ENCODE measurements at places on chromosomes 6 and 20. TPM values are rescaled to one million over a fixed set of nuclear protein-coding genes. Genes with fewer than 3 reads are reported as not detected.
A peak's percentile ranks its signal among the peaks of the same experiment; 100 is the strongest.

DNA sequence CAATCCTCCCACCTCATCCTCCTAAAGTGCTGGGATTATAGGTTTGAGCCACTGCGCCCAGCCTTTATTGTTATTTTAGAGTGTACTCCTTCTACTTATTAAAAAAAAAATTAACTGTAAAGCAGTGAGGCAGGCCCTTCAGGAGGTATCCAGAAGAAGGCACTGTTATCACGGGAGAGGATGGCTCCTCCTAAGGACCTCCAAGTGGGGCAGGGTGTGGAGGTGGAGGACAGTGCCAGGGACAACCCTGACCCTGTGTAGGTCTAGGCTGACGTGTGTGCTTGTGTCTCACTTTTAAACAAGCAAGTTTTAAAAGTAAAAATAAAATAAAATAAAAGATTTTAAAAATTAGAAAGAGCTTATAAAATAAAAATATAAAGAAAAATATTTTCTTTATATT is 23.7 kb upstream of the TAF4 start:
- H3K4me3 ChIP-seq, result no peak overlapping the region
- H3K36me3 ChIP-seq, result no peaks in the 10 kb centered on the region
- no peak for DNase-seq
- H3K4me1 ChIP-seq, result no peaks in the 10 kb centered on the region

DNA sequence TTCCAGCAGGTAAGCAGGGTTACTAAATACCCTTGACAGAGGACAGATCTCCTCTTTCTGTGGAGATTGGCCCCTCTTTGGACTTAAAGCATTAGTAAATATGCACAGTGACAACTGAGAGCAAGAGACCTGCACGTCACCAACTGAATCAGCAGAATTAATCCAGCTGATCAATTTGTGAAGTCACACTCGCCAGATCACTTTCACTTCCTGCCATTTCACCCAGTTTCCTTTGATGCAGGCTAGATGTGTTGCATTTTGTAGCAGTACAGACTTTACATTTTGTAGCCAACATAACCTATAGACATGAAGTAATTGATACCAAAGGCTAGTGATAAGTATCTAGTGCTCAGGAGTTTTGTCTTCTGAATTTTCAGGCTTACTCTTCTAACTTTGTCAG is 11.9 kb downstream of the SYNE1 start:
- no peak overlapping the region for H3K27ac ChIP-seq
- H3K27me3 ChIP-seq, result no peaks in the 10 kb centered on the region
- H3K36me3 ChIP-seq, result no peaks in the 10 kb centered on the region
- no peak overlapping the region for H3K4me3 ChIP-seq

GRCh38 chr20:47531458-47531857 is 29.8 kb downstream of the NCOA3 start:
- no peaks in the 10 kb centered on the region for H3K36me3 ChIP-seq
- no peak overlapping the region for H3K27ac ChIP-seq
- no peak overlapping the region for H3K4me3 ChIP-seq
- peaks cover 10% of the 10 kb centered on the region for H3K4me1 ChIP-seq

- no peak for DNase-seq
- no peaks in the 10 kb centered on the region for H3K27me3 ChIP-seq
- H3K4me3 ChIP-seq, result no peak overlapping the region
- H3K4me1 ChIP-seq, result no peaks in the 10 kb centered on the region
- H3K27ac ChIP-seq, result no peak overlapping the region
Observed at GRCh38 chr6:163094881-163095280, 319.6 kb upstream of the QKI start.

DNA sequence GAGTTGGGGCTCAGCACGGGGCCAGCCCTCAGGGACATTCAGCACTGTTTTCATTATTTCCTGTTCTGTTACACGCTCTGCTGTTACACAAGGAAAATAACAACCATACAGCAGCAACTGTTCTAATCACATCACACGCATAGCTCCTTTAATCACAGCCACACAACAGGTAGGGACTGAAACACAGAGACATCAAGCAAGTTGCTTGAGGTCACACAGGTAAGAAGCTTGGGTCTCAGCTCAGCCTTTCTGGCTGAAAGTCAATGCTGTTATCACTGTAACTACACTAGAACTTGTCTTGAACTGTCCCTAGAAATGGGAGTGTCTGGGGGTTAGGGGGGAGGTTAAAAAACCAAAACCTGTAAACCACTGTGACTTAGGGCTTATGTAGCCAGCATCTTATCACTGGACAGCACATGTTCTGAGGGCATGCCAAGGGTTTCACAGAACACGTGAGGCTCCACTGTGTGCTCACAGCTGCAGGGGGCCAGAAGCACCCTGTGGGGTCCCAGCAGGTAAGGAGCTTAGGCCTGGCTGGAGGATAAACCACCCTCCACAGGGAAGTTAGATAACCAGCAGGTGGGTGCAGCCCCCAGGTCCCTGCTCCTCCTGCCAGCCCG is 146.0 kb downstream of the EYA2 start:
- H3K4me1 ChIP-seq, result no peaks in the 10 kb centered on the region
- no peaks in the 10 kb centered on the region for H3K36me3 ChIP-seq
- H3K27me3 ChIP-seq, result no peaks in the 10 kb centered on the region
- no peak overlapping the region for H3K27ac ChIP-seq
- H3K4me3 ChIP-seq, result no peak overlapping the region

GRCh38 chr20:60108397-60108796 is 150.2 kb downstream of the CDH26 start:
- no peak for DNase-seq
- no peaks in the 10 kb centered on the region for H3K27me3 ChIP-seq
- no peak overlapping the region for H3K4me3 ChIP-seq

GRCh38 chr6:85684133-85684808 is 41.6 kb upstream of the SYNCRIP start:
- no peaks in the 10 kb centered on the region for H3K27me3 ChIP-seq
- peak overlapping the region; percentile 57 for H3K4me3 ChIP-seq
- peaks cover 10% of the 10 kb centered on the region for H3K4me1 ChIP-seq
- peak overlapping the region; percentile 67 for H3K27ac ChIP-seq

DNA sequence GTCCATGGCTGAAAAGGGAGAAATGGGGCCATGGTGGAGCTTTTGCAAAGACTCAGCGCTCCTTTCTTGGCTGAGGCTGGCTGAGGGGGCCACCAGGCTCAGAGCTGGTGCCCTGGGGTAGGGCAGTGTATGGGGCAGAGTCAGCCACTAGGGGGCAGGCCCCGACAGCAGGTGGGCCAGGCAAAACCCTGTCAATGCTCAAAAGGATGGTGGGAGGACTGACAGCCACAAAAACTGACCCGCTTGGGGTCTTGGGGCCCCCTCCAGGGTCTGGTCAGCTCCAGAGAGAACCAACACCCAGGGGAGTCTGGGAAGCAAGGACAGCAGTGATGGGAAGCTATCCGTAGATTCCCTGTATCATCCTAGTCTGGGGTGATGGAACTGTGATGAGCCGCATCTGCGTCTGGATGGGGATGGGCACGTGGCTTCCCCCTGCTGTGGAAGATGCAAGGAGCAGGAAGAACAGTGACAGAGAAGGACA is 306.9 kb downstream of the DHX35 start:
- H3K4me3 ChIP-seq, result no peak overlapping the region
- H3K27me3 ChIP-seq, result no peaks in the 10 kb centered on the region
- no peak overlapping the region for H3K27ac ChIP-seq

DNA sequence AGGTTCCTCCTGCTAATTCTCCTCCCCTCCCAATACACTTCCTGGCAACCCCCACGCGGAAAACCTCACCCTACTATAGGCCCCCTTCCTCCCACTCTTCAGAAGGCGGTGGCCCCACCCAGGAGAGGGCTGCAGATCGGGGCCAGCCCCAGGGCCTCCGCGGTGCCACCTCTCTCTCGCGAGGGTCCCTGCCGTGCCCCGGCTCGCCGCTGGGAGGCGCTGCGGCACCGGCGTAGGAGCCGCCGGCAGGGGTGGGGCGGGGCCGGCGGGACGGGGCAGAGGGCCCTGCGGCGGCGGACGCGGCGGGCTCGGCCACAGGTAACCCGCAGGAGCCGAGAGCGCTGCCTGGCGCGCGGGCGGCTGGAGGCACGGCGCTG is at the start of gene ANKRD6:
Gene ANKRD6, plus strand, starts transcription at position 278 of the 377 bp plus-strand sequence. CDS start 133,825 bp downstream, outside the sequence.
- peak; percentile 80 for DNase-seq
- no peaks in the 10 kb centered on the region for H3K36me3 ChIP-seq
- H3K27ac ChIP-seq, result no peak within 1 kb of the TSS
- no peaks in the 10 kb centered on the region for H3K4me1 ChIP-seq
- H3K27me3 ChIP-seq, result peaks cover 3% of the 10 kb centered on the region
- peak within 1 kb of the TSS; percentile 88 for H3K4me3 ChIP-seq

DNA sequence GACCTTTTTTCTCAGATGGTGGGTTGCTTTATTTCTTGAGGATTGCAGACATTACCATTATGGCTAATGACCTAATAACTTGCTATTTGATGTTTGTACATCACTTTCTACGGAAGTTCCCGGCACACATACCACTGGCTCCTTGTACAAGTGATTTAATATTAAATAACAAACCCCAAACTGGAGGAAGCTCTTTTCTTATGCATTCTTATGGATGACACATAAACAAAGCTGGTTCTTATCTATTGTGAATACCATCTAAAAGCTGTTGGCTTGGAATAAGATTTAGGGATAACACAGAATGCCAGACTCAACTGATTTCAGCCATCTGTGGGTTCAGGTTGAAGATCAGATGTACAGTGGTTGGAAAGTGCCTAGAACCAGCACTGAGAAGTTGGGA is 272.6 kb downstream of the TSHZ2 start:
- H3K27me3 ChIP-seq, result no peaks in the 10 kb centered on the region
- H3K27ac ChIP-seq, result no peak overlapping the region
- DNase-seq, result no peak
- H3K36me3 ChIP-seq, result no peaks in the 10 kb centered on the region
- no peaks in the 10 kb centered on the region for H3K4me1 ChIP-seq
- no peak overlapping the region for H3K4me3 ChIP-seq

DNA sequence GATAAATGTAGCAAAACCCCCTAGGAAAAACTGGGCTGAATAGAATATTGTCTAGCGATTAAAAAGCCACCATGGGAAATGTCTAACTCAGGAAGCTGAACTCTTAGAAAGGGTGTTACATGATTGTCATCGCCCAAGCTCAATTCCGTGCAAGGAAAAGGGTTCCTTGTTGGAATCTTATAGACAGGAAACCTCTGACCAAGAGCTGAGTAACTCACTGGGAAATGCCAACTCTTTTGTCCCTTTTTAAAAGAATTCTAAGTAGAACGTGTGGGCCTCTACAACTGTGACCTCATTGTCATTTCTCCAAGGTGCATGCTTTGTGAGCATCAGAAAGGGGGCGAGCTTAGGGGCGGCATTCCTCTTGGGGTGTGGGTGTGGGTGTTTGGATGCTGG is 88.1 kb downstream of the SYNJ2 start:
- no peaks in the 10 kb centered on the region for H3K36me3 ChIP-seq
- no peaks in the 10 kb centered on the region for H3K27me3 ChIP-seq
- H3K27ac ChIP-seq, result no peak overlapping the region
- no peak overlapping the region for H3K4me3 ChIP-seq
- H3K4me1 ChIP-seq, result peaks cover 8% of the 10 kb centered on the region

DNA sequence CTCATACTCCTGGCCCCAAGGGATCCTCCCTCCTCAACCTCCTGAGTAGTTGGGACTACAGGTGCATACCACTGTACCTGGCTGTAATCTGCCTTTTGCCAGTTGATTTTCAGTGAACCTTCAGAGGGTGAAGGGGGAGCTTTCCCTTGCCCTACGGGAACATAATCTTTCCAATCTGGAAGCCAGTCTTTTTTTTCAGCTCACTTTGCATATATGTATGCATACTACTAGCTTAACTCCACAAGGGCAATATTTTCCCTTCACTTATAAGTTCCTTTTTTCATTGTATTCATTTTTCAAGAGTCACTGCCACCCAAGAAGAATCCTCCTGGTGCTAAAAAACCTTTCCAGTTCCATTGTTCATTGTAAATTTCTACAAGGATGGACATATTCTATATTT is 53.4 kb upstream of the GCM1 start:
- no peaks in the 10 kb centered on the region for H3K27me3 ChIP-seq
- no peak overlapping the region for H3K27ac ChIP-seq
- H3K36me3 ChIP-seq, result no peaks in the 10 kb centered on the region

DNA sequence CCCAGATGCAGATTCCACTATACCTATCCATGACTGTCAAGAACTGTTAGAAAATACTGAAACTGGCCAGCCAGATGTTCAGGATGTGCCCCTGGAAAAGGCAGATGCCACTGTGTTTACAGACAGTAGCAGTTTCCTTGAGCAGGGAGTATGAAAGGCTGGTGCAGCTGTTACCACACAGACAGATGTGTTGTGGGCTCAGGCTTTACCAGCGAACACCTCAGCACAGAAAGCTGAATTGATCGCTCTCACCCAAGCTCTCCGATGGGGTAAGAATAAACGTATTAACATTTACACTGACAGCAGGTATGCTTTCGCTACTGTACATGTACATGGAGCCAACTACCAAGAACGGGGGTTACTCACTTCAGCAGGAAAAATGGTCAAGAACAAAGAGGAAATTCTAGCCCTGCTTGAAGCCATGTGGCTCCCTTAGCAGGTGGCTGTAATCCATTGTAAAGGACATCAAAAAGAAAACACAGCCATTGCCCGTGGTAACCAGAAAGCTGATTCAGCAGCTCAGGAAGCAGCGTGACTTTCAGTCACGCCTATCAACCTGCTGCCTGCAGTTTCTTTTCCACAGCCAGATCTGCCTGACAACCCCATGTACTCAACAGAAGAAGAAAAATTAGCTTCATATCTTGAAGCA is 459.7 kb upstream of the HTR1E start:
- DNase-seq, result no peak
- H3K27ac ChIP-seq, result no peak overlapping the region
- no peak overlapping the region for H3K4me3 ChIP-seq
- no peaks in the 10 kb centered on the region for H3K36me3 ChIP-seq
- no peaks in the 10 kb centered on the region for H3K4me1 ChIP-seq

GRCh38 chr6:88825856-88826255 is 137.6 kb downstream of the RNGTT start:
- no peaks in the 10 kb centered on the region for H3K4me1 ChIP-seq
- DNase-seq, result no peak
- no peak overlapping the region for H3K27ac ChIP-seq
- no peaks in the 10 kb centered on the region for H3K36me3 ChIP-seq
- H3K27me3 ChIP-seq, result no peaks in the 10 kb centered on the region

DNA sequence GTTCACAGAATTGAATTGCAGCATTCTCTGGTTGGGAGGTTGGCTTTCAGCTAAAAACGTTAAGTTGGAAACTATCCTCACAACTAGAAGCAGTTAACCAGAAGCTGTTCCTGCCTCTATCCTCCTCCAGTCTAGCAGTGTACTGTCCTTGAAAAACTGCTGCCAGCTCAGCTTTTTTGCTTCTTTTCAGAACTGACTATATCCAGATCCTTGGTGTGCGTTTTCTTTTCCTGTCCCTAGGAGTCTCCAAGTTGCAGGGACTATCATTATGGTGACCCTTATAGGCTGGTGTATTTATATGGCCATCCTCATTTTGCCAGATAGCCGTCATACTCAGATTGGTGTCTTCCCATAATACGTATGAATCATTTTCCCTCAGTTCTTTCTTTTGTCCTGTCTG is 5.5 kb downstream of the ITCH start:
- no peak overlapping the region for H3K27ac ChIP-seq
- peaks cover 3% of the 10 kb centered on the region for H3K36me3 ChIP-seq
- H3K27me3 ChIP-seq, result no peaks in the 10 kb centered on the region
- no peak for DNase-seq

GRCh38 chr6:5850848-5851255 is 155.9 kb downstream of the NRN1 start:
- peaks cover 3% of the 10 kb centered on the region for H3K27me3 ChIP-seq
- H3K27ac ChIP-seq, result no peak overlapping the region
- DNase-seq, result no peak

- peaks cover 47% of the 10 kb centered on the region for H3K4me1 ChIP-seq
- peak overlapping the region; percentile 28 for H3K4me3 ChIP-seq
- DNase-seq, result peak; percentile 100
Observed at GRCh38 chr20:50415516-50416268, 94.5 kb upstream of the PTPN1 start.

RAB44 gene
- total RNA-seq, result 0.06 TPM

OSTM1 gene
- 21.6 TPM for total RNA-seq

DEFB124 gene
- total RNA-seq, result not detected

TSPO2 gene
- 0.27 TPM for total RNA-seq

CST2 gene
- total RNA-seq, result not detected

VGLL2 gene
- total RNA-seq, result 60.2 TPM
